ENCODE measurements at places on chromosomes 2 and 18.

GRCh38 chr18:70998490-70998889 is 709.6 kb downstream of the SOCS6 start:
- DNase-seq = no peak

DNA sequence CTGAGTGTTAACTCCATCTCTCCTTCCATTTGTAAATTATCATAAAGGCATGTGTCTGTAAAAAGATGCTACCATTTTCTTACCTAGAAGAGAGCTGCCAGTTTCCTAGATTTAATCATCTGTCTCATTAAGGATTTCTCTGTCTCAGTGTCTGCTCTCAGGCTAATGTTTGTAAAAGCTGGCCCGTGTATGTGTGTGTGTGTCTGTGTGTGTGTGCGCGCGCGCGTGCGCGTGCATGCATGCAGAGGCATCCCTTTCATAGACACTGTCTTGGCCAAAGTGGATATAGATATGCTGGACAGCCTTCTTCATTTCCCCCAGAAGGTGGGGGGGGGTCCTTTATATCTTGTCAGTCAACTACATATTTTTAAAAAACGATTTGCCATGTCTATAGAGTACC is 18.9 kb downstream of the MGAT5 start:
- DNase-seq = no peak

DNA sequence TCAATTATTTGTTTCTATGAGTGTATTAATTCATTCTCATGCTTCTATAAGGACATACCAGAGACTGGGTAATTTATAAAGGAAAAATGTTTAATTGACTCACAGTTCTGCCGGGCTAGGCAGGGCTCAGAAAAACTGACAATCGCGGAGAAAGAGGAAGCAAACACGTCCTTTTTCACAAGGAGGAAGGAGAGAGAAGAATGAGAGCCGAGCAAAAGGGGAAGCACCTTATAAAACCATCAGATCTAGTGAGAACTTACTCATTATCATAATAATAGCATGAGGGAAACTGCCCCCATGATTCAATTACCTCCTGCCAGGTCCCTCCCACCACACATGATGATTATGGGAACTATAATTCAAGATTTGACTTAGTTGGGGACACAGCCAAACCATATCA is 294.0 kb downstream of the DSC3 start:
- DNase-seq = no peak

DNA sequence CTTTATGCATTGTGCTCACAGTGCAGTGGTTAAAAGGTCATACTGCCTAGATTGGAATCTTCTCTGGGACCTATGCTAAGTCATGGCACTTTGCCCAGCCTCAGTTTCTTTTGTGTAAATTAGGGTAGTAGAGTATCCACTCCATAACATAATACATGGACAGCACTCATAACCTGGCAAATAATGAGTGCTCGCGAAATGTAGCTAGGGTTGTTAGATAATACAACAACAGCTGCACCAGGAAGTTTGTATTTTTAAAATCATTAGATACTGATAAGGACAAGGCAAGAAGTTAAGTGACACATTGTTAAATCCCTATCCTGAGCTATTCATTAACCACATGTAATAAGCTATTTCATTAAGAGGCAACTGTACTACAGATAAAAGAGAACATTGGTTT is 13.8 kb upstream of the PLA2R1 start:
- DNase-seq = no peak

GRCh38 chr18:5891184-5891853 is 4.0 kb downstream of the TMEM200C start:
- DNase-seq = no peak

- DNase-seq = no peak
Observed at GRCh38 chr2:135651717-135652116, 89.9 kb upstream of the UBXN4 start.

DNA sequence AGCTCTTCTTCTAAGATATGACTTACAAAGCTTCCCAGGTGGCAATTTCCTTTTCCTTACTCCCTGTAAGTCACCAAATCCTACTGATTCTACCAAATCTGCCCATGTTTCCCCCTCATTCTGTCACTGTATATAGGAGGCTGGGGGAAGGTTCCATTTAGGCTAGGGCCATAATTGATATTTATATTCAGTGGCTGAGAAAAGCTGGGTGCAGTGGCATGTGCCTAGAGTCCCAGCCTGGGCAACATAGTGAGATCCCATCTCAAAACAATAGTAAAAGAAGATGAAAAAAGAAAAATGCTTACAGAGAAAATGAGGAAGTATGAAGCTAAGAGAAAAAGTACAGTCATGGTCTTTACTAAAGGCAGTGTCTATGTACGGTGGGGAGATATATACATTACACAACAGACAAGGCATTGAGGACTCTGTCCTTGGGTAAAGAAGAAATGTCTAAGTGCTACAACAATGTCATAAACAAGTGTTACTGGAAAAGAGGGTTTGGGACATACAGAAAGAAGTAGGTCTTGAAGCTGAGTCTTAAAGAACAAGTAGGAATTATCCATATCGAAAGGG is 4.8 kb downstream of the CWC22 start:
- no peak for DNase-seq
